ENCODE measurements at places on chromosomes 4 and X. TPM values are rescaled to one million over a fixed set of nuclear protein-coding genes. Genes with fewer than 3 reads are reported as not detected.

DNA sequence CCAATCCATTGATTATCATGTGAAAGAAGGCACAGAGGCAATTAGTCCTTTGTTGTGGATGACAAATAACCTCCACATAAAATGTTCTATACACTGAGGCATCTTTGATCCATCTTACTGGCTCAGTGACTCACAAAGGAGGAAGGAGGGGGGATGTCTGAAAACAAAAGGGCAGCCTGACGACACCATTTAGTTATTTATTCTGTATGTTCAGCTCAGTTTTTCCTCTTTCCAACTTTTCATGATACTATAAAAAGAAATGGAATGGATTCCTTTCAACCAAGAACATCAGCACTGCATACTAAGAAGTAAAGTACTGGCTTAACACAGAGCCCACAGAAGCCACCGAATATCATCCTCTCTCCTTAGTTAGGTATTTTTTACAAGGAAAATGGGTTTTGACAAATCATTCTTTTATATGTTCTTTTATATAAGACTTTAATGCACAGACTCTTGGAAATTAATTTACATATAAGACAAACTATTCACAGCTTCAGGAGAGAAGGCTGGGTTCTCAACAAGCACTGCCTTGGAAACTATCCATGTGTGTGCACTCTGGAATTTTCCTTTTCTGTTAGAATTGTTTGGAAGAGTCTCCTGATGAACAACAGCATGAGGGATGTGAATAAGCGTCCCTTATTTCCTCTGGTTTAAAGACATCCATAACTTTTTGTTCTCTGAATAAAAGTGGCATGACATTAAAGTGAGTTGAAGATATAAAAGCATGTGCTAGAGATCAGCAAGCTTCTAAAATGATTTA is 135.6 kb downstream of the TSPAN5 start:
- peak; percentile 89 for DNase-seq
- peak overlapping the region; percentile 91 for H3K27ac ChIP-seq
- no peaks in the 10 kb centered on the region for H3K27me3 ChIP-seq
- peaks cover 5% of the 10 kb centered on the region for H3K36me3 ChIP-seq
- H3K4me3 ChIP-seq, result peak overlapping the region; percentile 75

DNA sequence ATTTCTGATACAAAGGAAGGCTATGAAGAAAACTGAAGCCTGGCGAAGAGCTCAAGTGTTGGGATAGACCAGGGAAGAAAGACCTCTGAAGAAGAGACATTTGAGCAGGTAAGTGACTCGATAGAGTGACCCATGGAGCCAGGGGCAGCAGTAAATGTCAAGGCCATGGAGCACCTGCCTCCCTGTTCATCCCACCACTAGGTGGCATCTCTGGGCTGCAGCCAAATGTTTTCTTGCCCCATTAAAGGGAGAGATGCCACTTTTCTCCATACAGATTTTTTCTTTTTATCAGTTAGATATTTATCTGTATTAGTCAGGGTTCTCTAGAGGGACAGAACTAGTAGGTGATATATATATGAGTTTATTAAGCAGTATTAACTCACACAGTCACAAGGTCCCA is 4.9 kb upstream of the ZNF81 start:
- H3K4me3 ChIP-seq, result no peak overlapping the region
- DNase-seq, result peak; percentile 24
- H3K27me3 ChIP-seq, result no peaks in the 10 kb centered on the region
- H3K4me1 ChIP-seq, result no peaks in the 10 kb centered on the region

DNA sequence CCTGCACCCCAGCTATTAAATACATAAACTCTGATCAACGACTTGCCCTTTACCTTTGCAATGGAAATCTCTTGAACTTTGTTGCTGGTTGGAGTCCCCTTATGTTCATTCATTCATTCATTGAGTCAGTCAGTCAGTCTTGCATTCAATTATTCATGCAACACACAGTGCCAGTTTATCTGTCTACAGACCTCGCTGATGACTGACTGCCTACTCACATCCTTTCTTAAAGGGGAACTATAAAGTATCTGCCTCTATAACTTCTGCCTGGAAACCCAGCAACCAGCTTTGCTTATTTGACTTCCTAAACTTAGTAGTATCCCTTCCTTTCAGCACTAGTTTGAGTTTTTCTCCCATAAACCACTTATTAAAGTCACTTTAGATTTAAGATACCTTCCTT is 620.8 kb upstream of the ADGRL3 start:
- H3K36me3 ChIP-seq, result no peaks in the 10 kb centered on the region
- H3K27ac ChIP-seq, result no peak overlapping the region
- H3K4me1 ChIP-seq, result peaks cover 9% of the 10 kb centered on the region

DNA sequence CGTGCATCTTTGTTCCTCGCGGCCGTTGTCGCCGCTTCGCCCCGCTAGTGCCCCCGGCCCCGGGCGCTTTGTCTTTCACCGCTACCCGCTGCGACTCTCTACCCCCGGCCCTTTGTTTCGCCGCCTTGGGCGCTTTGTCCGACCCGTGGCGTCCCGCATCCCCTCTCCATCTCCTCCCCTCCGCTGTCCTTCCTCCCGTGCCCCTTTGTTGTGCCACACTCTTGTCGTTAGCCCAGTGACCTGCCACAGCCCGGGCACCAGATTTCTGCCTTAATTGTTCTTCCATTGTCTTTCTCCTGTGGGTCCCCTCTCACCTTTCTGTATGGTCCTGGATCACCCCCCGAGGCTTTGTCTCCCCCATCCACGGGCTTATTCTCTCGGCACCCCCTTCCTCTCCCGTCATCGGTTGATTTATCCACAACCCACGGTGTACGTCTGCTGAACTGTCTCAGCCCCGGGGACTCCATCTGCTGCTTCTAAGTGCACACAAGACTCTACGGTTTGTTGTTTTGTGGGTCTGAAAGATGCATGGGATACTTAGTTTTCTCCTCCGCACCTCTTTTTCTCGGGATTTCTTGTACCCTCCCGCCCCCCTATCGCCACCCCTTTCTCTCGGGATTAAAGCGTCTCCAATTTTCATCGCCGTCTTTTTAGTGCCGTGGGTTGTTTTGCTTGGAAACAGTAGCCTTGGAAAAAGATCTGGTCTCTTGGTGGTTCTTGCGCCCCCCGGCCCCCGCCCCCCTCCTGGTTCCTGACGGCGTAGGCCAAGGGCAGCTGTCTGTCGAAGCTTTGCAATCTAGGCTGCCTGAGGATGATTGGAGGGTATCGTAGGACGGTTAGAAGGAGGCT is 783 bp downstream of the RBPJ start:
- peaks cover 62% of the 10 kb centered on the region for H3K4me1 ChIP-seq
- peak overlapping the region; percentile 96 for H3K27ac ChIP-seq
- no peak for DNase-seq
- H3K36me3 ChIP-seq, result peaks cover 19% of the 10 kb centered on the region

- no peak for DNase-seq
- H3K27ac ChIP-seq, result no peak overlapping the region
- peaks cover 2% of the 10 kb centered on the region for H3K27me3 ChIP-seq
- no peaks in the 10 kb centered on the region for H3K4me1 ChIP-seq
- H3K4me3 ChIP-seq, result no peak overlapping the region
Measured at GRCh38 chr4:84099599-84099998, 399.5 kb downstream of the NKX6-1 start.

GRCh38 chrX:123277347-123277746 is 93.3 kb downstream of the GRIA3 start:
- DNase-seq, result no peak
- H3K4me3 ChIP-seq, result no peak overlapping the region
- H3K27ac ChIP-seq, result no peak overlapping the region
- peaks cover 11% of the 10 kb centered on the region for H3K4me1 ChIP-seq

Gene TGIF2LX
- total RNA-seq, result not detected

Gene MAGEA11
- total RNA-seq, result not detected

Gene PLA2G12A
- 38.2 TPM for total RNA-seq

Gene HPGDS
- total RNA-seq, result not detected
